ENCODE measurements at places on chromosomes 2 and 18.

DNA sequence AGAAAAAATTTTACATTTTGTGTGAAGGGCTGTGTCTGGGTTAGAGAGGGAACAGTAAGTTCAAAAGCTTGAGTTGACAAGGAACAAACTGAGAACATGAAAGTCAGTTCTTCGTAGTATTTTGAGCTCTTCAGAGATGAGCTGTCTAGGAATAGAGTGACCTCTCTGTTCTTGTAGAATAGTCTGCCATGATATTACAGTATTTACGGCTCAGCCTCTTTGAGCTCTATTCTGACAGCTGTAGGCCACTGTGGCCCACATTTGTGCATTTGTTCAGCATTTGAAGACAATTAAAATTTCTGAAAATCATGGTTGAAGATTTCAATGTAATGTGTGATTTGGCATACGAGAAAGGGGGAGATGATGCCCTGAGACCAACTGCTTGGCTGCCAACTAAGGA lies 172.8 kb downstream of the MGAT5 start:
- no peak for DNase-seq

DNA sequence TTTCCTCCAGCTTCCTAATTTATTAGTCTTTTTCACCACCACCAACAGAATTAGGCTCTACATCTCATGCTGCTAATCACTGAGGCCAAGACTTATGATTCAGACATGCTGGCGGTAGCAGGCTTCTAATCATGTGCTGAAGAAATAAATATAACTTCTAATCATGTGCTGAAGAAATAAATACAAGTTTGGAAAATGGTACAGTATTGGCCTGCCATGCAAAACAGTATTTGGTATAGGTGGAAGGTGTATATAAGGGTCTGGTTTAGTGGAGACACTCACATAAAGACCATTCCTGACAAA lies 240.7 kb downstream of the TGIF1 start:
- DNase-seq, result no peak

DNA sequence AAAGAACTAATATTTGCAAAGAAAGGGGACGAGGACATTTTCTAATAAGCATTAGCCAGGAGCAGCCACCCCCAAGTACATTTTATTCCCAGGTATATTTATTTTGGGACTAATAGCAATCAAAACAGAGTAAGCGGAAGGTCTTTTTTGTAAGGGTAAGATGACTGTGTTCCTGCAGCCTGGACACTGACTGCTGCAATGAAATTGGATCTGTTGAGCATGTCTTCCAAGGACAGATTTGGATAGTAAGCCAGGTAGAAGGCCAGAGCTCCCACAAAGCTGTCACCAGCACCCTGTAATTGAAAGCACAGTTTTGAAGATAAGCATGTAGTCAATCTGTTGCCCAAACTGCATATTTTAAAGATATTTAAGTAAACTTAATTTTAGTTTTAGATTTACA lies 10.0 kb downstream of the MRPL33 start:
- no peak for DNase-seq

DNA sequence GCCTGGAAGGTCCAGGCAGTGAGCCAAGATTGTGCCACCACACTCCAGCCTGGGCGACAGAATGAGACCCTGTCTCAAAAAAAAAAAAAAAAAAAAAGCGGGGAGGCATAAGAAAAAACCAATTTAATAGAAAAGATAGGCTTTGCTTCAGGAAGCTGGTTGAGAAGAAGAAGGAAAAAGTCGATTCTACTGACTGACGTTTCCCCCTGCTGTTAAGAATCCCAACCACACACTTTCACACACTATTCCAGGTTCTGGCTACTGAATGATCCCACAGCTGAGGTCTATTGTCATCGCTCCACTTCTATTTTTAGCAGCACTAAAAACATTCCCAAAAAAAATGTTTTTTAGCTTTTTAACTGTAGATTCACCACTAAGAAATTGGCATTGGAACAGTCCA lies 6.7 kb upstream of the CHCHD5 start:
- no peak for DNase-seq

- DNase-seq, result no peak
Observed at GRCh38 chr2:50863856-50864255, 168.1 kb downstream of the NRXN1 start.

- no peak for DNase-seq
Observed at GRCh38 chr18:70047931-70048603, 100.4 kb upstream of the CD226 start.

GRCh38 chr2:172564376-172564775 lies 8.5 kb downstream of the PDK1 start:
- DNase-seq, result no peak
